ENCODE measurements at places on chromosomes 1 and 21. TPM values are rescaled to one million over a fixed set of nuclear protein-coding genes. Genes with fewer than 3 reads are reported as not detected.

GRCh38 chr1:192916021-192916420, 107.2 kb downstream of the RGS2 start:
- DNase-seq: no peak
- no peak overlapping the region for H3K4me3 ChIP-seq
- no peaks in the 10 kb centered on the region for H3K4me1 ChIP-seq
- no peaks in the 10 kb centered on the region for H3K27me3 ChIP-seq
- no peak overlapping the region for H3K27ac ChIP-seq

GRCh38 chr1:57483954-57484353, 60.1 kb upstream of the DAB1 start:
- no peak overlapping the region for H3K27ac ChIP-seq
- no peaks in the 10 kb centered on the region for H3K27me3 ChIP-seq
- no peak for DNase-seq
- no peaks in the 10 kb centered on the region for H3K36me3 ChIP-seq

GRCh38 chr1:183887826-183888819, 83.2 kb downstream of the RGL1 start:
- DNase-seq: no peak
- peaks cover 17% of the 10 kb centered on the region for H3K36me3 ChIP-seq
- H3K27me3 ChIP-seq: no peaks in the 10 kb centered on the region
- peaks cover 32% of the 10 kb centered on the region for H3K4me1 ChIP-seq

GRCh38 chr1:39632682-39633417, 6.6 kb downstream of the HEYL start:
- peak overlapping the region; percentile 41 for H3K4me3 ChIP-seq
- H3K36me3 ChIP-seq: no peaks in the 10 kb centered on the region
- no peaks in the 10 kb centered on the region for H3K27me3 ChIP-seq
- peaks cover 21% of the 10 kb centered on the region for H3K4me1 ChIP-seq
- H3K27ac ChIP-seq: peak overlapping the region; percentile 30
- DNase-seq: no peak

GRCh38 chr21:34818662-34819158, 149.9 kb downstream of the CLIC6 start:
- no peak overlapping the region for H3K4me3 ChIP-seq
- H3K27ac ChIP-seq: peak overlapping the region; percentile 52
- H3K36me3 ChIP-seq: no peaks in the 10 kb centered on the region

- H3K4me1 ChIP-seq: peaks cover 7% of the 10 kb centered on the region
- peak overlapping the region; percentile 29 for H3K4me3 ChIP-seq
- DNase-seq: no peak
- no peaks in the 10 kb centered on the region for H3K36me3 ChIP-seq
- H3K27ac ChIP-seq: peak overlapping the region; percentile 18
Measured at GRCh38 chr21:35528116-35529042, 479.3 kb upstream of the RUNX1 start.

Gene NR0B2
- not detected for total RNA-seq

Measured in vagina (tissue), 2 donors.